MM.1S (cell line): ENCODE measurements at places on chromosomes 3 and 15.

- H3K36me3 ChIP-seq, result no peaks in the 10 kb centered on the region
- H3K27me3 ChIP-seq, result no peaks in the 10 kb centered on the region
- H3K4me1 ChIP-seq, result peaks cover 11% of the 10 kb centered on the region
- H3K4me3 ChIP-seq, result no peak overlapping the region
- H3K27ac ChIP-seq, result peak overlapping the region; percentile 30; the same call in 1 of the 2 replicates
- DNase-seq, result peak; percentile 52
Measured at GRCh38 chr15:78224023-78224411, 10.3 kb downstream of the ACSBG1 start.

DNA sequence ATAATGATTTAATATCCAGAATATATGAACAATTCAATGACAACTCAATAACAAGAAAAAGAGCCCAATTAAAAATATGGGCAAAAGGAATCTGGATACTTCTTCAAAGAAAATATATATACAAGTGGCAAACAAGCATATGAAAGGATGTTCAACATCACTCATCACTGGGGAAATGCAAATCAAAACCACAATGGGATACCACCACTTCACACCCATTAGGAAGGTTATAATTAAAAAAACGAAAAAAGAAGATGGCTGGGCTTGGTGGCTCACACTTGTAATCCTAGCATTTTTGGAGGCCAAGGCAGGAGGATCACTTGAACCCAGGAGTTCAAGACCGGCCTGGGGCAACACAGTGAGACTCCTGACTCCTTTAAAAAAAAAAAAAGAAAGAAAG is 4.1 kb downstream of the CCDC12 start:
- H3K4me1 ChIP-seq, result peaks cover 35% of the 10 kb centered on the region
- H3K27ac ChIP-seq, result peak overlapping the region; percentile 27; the same call in 1 of the 2 replicates
- H3K36me3 ChIP-seq, result no peaks in the 10 kb centered on the region
- no peak for DNase-seq
- no peaks in the 10 kb centered on the region for H3K27me3 ChIP-seq

DNA sequence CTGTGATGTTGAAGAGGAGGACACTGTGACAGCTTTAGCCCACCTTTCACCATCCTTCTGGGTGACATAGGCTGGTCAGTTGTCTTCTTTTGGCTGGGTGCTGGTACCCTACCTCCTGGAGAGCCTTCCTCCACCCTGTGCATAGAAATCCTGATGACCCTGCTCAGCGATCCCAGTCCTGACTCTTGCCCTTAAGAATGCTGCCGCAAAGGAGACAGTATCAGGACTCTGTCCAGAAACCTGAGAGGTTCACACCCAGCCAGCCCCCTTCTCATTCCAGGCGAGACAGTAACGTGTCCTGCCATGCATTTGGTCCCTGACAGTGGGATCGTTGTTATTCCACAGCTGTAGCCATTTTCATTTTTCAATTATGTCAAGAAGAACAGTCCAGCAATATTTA is 312.8 kb upstream of the CHRM5 start:
- no peaks in the 10 kb centered on the region for H3K4me1 ChIP-seq
- H3K27me3 ChIP-seq, result no peaks in the 10 kb centered on the region
- DNase-seq, result no peak
- H3K27ac ChIP-seq, result no peak overlapping the region

DNA sequence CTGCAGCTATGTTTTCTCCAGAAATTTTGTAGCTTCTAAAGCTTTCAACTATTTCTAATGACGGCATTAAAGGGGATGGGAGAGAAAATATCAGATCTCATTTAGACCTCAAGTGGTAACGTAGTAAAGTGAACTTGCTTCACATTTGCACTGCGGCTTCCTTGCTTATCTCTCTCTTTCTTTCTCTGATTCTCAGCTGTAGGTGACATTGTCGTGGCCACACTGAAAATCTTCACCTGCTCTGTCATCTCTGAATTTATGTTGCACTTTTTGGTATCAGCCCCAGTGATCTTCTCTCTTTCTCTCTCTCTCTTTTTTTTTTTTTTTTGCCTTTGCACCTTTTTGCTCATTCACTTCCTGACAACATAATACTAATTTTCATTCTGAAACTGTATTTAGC is 254.1 kb upstream of the SATB1 start:
- H3K27me3 ChIP-seq, result no peaks in the 10 kb centered on the region
- no peak overlapping the region for H3K27ac ChIP-seq
- no peaks in the 10 kb centered on the region for H3K36me3 ChIP-seq

DNA sequence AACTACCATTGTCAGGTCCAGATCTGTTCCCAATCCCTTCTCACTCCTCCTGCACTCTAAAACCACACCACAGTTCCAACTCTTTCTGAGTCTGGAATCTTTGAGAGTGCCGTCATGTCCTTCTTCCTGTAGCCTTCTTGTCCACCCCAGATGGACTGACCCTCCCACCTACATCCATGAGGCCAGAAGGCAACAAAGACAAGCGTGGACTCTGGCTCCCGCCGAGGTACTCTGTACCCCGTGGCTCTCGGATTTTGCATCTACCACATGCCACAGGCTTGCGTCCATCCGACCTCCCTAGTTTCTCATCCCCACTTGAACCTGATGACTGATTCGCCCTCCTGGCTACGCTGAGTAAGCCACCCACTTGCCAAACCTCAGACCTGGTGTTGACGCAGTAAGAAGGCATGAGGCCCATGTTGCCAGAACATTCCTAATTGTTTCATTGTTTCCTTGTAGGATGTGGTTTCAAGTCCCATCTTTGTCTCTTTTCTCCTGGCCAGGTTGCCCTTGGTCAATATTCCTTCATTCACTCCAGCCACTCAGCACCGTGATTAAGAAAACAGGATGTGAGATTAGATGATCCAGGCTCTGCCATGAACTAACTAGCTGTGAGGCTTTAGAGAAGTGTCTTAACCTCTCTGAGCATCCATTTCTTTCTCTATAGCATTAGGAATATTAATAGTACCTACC is 1.1 kb upstream of the ZBTB38 start:
- DNase-seq, result no peak
- no peaks in the 10 kb centered on the region for H3K27me3 ChIP-seq
- no peak overlapping the region for H3K27ac ChIP-seq
- no peaks in the 10 kb centered on the region for H3K36me3 ChIP-seq
- no peak overlapping the region for H3K4me3 ChIP-seq

DNA sequence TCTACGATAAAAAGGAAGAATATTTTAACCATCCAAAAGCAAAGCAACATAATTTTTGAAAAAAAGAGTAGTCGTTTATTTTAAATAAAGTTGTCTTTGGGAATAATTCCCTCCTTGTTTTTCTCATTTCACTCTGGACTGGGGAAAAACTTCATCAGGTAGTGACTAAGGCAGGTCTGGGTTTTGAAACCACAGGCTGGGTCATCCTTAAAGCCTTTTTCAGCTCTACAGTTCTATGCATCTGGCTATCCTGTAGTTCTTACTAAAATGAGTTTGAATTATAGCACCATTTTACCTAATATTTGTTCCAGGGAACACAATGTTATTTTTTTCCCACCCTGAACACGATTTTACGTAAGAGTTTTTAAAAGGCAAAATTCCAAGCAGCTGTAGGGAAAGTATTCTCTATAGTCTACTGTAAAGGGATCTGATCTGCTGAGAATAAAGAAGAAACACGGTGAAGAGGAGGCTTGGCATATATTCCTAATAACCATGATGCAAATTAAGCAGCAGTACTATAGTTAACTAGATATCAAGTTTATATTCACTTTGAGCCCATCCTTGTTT is 107.7 kb downstream of the OSBPL10 start:
- no peaks in the 10 kb centered on the region for H3K27me3 ChIP-seq
- no peak overlapping the region for H3K27ac ChIP-seq
- H3K4me3 ChIP-seq, result no peak overlapping the region
- H3K4me1 ChIP-seq, result no peaks in the 10 kb centered on the region
- no peaks in the 10 kb centered on the region for H3K36me3 ChIP-seq
- no peak for DNase-seq
